ENCODE measurements at places on chromosomes 11 and 22.

- no peak for DNase-seq
Measured at GRCh38 chr11:55714982-55715888, 53.2 kb downstream of the OR4C6 start.

DNA sequence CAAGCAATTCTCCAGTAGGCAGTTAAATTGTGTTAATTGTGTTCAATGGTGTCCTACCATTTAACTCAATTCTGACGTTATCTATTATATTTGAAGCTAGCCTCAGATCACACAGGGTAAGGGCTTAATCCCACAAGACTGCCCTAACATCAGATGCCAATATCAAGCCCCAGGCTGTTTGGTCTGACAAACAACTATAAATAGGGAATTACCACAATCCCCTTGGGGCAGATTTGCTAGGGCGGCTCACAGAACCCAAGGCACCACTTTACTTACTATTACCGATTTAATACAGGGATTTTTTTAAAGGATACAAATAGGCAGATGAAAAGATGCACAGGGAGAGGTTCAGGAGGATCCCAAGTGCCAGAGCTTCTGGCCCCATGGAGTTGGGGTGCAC, 678.4 kb downstream of the OPCML start:
- DNase-seq, result no peak

GRCh38 chr11:1983601-1983961, 14.1 kb downstream of the H19 start:
- DNase-seq, result no peak

DNA sequence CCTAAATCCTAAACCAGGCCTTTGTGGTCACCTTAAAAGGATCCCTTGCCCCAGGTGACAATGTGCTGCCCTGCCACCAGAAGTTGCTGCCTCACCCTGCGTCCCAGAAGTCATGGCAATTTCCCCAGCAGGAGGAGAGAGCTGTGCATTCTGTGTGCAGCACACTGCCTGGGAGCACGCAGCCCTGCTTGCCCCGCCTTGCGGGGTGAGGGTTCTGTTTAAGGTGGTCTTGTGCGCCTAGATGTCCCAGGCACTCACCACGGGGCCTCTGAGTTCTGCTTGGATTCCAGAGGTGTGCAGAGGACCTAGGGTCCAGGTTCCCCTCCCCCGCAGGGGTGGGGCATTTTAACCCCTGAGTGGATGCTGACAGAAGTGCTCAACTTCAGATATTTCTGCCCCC, 95.0 kb downstream of the GRAMD1B start:
- no peak for DNase-seq

- DNase-seq, result no peak
Measured at GRCh38 chr11:27196203-27196897, 155.7 kb downstream of the BBOX1 start.

- DNase-seq, result no peak
Measured at GRCh38 chr11:65862191-65862735, 2.0 kb downstream of the MUS81 start.

- DNase-seq, result no peak
Measured at GRCh38 chr11:75069473-75069872, 27.2 kb downstream of the OR2AT4 start.

DNA sequence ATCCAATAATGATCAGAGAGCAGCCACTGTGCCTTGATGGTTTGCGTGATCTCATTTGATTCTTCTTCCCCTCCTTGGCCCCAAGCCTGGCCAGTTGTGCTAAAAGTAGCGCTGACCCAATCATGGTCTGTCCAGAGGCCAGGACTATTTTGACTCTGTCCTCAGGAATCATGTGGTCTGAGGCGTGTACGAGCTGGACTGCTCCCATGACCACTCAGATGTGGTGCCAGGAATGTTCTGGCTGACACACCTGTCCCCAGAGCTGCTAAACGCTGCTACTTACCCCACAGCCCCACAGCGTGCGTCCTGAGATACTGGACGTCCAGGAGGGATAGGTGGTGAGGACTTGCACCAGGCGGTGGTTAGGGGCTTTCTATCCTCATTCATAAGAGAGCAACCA, 70.5 kb downstream of the FEZ1 start:
- DNase-seq, result no peak

GRCh38 chr22:28148816-28149465, 229.9 kb upstream of the PITPNB start:
- peak; percentile 67 for DNase-seq

GRCh38 chr11:108685419-108686130, 20.7 kb downstream of the DDX10 start:
- DNase-seq, result no peak

DNA sequence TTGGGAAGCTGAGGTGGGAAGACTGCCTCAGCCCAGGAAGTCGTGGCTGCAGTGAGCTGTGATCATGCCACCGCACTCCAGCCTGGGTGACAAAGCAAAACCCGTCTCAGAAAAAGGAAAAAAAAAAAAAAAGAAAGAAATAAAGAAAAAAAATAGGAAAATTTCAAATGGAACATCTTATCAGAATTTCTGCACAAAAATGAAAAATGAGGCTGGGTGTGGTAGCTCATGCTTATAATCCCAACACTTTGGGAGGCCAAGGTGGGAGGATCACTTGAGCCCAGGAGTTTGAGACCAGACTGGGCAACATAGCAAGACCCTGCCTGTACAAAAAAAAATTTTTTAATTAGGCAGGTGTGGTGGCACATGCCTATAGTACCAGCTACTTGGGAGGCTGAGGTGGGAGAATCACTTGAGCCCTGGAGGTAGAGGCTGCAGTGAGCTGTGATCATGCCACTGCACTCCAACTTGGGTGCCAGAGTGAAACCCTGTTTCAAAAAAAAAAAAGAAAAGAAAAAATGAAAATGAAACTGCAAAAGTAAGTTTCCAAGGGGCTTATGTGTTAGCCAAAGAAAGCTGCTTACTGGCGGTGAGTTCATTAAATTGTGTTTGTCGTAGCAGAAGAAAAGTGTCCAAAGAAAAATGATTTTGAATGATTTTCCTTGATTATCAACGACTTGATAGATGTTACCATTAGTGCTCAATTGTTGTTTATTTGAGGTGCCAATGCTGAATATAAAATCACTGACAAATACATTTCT, 7.5 kb upstream of the CRKL start:
- DNase-seq, result no peak

- no peak for DNase-seq
Measured at GRCh38 chr11:93513772-93514171, 29.4 kb downstream of the SMCO4 start.

DNA sequence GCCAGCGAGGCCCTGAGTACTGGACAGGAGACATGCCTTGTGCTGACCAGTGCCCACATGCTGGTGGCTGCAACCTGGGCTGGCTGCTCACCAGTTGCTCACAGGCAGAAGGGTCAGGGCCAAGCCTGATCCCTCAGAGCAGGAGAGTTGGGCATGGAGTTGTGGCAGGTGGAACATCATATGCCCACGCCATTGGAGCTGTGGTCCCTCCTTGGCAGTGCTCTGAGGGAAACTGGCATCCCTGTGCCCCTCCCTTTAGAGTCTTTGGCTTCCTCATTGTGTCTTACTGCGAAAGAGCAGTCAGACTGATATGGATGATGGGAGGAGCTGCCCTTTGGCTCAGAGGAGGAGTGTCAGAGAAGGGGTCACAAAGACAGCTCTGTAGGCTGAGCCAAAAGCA, 3.1 kb upstream of the MYEOV start:
- DNase-seq, result no peak

DNA sequence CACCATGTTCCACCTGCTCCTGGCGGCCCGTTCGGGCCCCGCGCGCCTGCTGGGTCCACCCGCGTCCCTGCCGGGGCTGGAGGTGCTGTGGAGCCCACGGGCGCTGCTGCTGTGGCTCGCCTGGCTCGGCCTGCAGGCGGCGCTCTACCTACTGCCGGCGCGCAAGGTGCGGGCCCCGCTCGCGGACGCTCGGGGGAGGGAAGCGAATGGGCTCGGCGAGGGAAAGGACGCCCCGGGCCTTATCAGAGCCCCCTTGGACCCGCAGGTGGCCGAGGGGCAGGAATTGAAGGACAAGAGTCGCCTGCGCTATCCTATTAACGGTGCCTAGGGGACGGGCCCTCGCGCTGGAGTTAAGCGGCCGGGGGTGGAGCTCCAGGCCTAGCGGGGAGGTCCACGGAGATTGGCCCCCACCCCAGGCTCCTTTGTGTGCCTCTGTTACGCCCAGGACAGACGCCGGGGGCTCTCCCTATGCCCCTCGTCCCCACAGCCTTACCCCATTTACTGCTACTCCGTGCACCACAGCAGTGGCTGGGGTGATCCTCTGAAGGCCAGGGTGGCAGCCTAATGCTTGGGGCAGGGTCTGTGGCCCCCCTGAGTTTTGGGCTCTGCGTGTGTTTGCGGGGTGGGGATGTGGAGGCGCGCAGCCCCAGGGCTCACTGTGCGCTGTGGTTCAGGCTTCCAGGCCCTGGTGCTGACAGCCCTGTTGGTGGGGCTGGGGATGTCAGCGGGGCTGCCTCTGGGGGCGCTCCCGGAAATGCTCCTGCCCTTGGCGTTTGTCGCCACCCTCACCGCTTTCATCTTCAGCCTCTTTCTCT, 1.1 kb downstream of the TM7SF2 start:
- DNase-seq, result no peak

DNA sequence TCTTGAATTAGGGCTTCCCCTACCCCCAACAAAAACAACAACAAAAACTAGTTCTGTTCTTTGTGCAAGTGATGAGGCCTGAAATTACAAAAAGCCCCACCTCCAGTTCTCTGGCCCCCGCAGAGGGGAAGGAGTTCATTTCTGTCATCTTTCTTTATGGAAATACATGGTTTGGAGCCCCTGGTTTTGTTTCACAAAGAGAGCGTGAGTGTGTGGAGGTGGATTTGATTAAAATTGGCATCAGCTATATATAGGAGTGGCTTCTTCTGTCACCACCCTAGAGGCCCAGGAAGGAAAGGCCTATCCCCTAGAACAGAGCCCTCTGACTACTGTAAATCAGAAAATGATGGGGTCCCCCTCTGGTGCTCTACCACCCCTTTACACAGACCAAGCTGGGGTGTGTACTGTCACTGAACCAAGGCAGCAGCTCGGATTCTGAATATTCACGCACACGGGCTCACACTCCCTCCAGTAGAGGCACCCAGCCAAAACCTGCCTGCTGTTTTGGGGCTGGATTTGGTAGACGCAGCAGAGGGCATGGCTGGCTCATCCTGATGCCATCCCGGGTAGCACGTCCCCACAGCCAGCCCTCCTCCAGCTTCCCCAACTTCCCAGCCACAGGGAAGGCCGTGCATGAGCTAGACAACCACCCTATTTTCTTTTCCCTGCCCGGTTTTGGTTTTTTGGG, 19.4 kb downstream of the RCOR2 start:
- DNase-seq, result no peak

DNA sequence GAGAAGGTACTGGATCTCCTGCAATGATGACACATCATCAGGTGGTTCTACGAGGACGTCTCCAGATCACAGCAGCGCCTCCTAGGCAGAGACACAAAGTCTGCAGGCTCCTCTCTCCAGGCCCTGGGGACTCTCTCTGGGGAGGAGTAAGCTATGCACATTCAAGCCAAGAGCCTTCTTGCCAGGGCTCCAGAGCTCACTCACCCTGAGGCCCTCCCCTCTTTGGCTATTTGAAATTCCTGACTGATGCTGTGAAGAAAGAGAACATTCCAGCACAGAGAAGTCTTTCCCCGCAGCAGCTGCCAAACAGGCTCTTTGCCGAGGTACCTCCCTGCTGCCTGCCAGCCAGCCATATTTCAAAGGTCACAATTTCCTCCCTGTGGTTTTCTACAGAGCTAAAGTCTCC, 204.9 kb downstream of the CSNK2A3 start:
- DNase-seq, result peak; percentile 89

DNA sequence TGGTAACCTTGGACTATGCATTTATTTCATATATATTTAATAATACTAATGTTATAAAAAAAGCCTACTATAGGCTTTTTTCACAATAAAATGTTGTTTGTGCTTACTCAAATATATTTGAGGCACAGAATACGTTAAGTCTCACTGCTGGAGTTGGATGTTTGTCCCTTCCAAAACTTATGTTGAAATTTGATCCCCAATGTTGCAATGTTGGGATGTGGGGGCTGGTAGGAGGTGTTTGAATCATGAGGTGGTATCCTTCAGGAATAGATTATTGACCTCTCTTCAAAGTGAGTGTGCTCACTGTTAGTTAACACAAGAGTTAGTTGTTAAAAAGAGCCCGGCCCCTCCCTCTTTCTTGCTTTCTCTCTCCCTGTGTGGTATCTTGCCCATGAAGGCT, 1295.9 kb downstream of the JRKL start:
- DNase-seq, result no peak

GRCh38 chr22:17047656-17048055, 37.1 kb upstream of the IL17RA start:
- DNase-seq, result no peak

DNA sequence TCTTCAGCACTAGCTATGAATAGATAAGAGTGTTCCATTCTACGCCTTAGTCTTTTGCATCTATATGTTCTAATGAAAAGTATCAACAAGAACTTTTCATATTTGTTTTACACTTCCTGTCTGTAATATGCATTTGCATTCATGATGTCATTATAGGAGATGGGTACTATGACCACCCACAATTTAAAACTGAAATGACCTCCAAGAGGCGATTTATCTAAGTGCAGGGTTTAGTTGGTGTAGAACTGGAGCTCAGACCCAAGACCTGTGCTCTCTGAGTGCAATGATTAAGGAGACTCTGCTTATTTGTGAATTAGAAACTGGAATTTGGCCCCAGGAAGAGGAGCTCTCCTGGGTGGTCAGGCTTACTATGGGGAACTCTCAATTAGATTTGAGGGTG, 289.1 kb downstream of the ETS1 start:
- DNase-seq, result no peak

GRCh38 chr11:72821920-72822799, 7.9 kb downstream of the ATG16L2 start:
- DNase-seq, result peak; percentile 77

GRCh38 chr11:111549196-111549868, 8.8 kb downstream of the LAYN start:
- DNase-seq, result no peak

DNA sequence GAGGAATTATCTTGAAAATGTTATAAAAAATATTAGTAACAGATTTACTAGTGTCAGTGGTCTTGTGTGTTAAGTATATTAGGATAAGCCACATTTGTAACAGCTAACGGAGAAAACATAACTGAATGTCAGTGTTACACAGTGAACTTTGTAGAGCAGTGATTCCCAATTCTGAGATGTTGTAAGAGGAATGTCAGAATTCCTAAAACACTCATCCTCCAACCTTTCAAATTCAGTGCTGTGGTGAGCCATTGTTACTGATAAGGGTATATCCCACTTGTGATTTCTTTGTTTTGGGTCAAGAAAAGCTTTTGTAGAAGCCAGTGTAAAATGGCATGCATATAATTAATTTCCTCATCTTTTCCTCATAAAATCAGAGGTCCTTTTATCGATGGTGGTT, 61.9 kb downstream of the ARHGEF12 start:
- peak; percentile 33 for DNase-seq

- DNase-seq, result no peak
Measured at GRCh38 chr11:117044287-117045035, 53.8 kb downstream of the SIK3 start.

- DNase-seq, result peak; percentile 29
Measured at GRCh38 chr11:4539603-4540219, 5.3 kb upstream of the OR52M1 start.

Measured in fibroblast of mammary gland (primary cell).